ENCODE measurements at places on chromosomes 6 and 20.

- peak; percentile 56 for DNase-seq
Observed at GRCh38 chr6:52389626-52390360, 27.8 kb downstream of the PAQR8 start.

GRCh38 chr20:46357030-46357514, 48.8 kb upstream of the CDH22 start:
- no peak for DNase-seq

DNA sequence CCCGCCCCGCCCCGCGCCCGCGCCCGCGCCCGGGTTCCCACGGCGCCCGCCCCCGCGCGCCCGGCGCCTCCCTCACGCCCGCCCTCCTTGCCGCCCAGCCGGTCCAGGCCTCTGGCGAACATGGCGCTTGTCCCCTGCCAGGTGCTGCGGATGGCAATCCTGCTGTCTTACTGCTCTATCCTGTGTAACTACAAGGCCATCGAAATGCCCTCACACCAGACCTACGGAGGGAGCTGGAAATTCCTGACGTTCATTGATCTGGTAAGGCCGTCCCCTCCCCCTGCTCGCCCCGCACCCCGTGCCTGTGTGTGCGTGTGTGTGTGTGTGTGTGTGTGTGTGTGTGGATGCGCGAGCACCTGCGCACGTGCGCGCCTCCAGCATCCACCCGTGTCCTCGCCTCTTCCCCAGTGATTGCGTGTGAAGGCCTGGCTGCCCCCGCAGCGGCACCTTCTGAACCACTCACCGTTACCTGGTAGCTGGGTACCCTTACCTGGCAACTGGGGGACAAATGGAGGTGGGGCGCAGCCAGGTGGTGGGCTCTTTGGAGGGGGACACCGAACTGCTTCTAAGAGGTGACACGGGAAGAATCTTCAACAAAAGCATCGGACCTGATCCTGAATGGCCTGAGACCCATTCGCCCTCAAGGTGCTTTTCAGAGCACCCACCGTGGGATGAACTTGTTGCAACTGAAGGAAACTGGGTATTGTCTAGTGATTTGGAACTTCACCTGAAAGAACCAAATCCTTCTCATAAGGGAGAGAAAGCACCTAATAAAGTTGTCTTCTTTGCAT, at the start of gene AIG1:
AIG1 (plus strand) TSS at position 84 of the 791 bp plus-strand sequence; CDS start at position 121, 37 bp downstream.
- DNase-seq: no peak

GRCh38 chr6:18183766-18184165, 28.5 kb downstream of the KDM1B start:
- DNase-seq: peak; percentile 31

DNA sequence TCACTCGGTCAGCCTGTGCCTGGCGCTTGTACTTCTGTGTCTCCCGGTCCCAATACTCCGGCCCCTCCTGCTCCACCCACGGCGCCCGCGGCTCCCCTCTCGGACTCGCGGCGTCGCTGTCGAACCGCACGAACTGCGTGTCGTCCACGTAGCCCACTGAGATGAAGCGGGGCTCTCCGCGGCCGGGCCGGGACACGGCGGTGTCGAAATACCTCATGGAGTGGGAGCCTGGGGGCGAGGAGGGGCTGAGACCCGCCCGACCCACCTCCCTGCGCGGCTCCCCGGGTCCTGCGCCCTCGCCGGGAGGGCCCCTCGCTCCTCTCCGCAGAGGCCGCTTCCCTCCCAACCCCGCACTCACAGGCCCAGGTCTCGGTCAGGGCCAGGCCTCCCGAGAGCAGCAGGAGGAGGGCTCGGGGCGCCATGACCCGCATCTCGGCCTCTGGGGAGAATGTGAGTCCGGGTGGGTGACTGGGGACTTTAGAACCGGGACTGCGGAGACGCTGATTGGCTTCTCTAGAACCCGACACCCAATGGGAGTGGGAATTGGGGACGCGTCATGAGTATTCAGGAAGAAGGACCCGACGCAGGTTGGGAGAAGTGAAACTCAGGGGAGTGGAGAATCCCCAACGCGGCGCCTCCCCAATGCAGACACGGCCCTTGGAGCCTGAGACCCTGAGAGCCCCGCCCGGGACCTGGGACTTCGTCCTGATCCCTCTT, at the start of gene HLA-C:
HLA-C (minus strand) TSS at position 452 of the 717 bp plus-strand sequence; CDS start at position 431, 21 bp downstream.
- peak; percentile 96 for DNase-seq

- DNase-seq: no peak
Observed at GRCh38 chr6:31075528-31075927, 36.8 kb downstream of the C6orf15 start.

GRCh38 chr6:94372229-94372628, 952.9 kb upstream of the EPHA7 start:
- no peak for DNase-seq

GRCh38 chr6:170456886-170457698, 96.0 kb downstream of the PSMB1 start:
- no peak for DNase-seq

GRCh38 chr6:117677553-117678141, 2.4 kb downstream of the NUS1 start:
- no peak for DNase-seq

DNA sequence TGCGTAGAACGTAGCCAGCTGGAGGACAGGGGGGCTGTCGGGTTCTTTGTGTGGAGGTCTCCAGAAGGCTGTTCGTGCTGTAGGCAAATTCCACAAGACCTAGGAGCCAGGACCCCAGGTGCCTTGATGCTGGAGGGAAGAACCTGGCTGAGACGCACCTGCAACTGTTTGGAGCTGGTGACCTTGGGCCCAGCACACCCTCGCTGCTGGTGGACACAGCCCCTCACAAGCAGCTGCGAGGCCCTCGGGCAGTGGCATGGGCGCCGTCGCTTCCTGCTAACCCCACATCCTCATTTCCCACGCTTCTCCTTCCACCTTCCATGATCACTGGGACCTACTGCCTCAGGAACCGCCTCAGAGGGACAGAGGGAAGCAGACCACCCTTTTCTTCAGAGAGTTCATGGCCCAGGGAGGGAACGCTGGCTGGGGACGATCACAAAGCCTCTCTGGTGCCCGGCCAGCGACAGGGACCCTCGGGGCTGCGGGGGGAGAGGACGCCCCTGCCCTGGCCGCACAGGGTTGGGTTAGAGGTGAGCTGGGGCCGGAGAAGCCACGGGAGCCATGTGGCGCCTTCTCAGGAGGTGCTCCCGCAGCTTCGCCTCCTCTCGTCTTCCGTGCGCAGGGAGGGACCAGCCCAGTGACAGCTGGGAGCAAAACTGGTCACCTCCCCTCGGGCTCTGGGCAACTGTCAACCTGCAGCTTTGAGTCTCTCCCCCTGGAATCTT, 18.4 kb downstream of the DLL1 start:
- no peak for DNase-seq

GRCh38 chr20:10807013-10807412, 133.2 kb upstream of the JAG1 start:
- DNase-seq: no peak

DNA sequence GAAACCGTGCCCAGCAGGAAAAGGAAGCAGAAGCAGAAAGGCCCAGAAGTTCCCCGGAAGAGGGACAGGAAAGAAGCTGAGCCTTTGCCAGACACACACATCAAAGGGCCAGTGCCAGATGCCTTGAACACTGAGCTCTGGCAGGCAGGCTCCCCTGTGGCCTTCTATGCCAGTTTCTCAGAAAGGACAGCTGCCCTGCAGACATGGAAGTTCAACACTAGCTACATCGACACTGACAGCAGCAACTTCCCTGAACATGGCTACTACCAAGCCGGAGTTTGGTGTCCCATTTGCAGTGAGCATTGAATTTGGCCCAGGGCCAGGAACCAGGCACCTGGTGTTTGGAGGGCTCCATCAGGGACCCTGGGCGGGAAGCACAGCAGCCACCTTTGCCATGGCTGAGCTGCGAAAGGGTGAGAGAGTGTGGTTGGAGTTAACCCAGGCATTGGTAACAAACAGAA, 8.0 kb upstream of the RAET1E start:
- no peak for DNase-seq
